Activated naive CD8-positive, alpha-beta T cell treated with anti-CD3 and anti-CD28 coated beads, Interleukin-2, amount 50 U/mL, for 24 hours (primary cell): ENCODE measurements at places on chromosomes 16 and 17.

DNA sequence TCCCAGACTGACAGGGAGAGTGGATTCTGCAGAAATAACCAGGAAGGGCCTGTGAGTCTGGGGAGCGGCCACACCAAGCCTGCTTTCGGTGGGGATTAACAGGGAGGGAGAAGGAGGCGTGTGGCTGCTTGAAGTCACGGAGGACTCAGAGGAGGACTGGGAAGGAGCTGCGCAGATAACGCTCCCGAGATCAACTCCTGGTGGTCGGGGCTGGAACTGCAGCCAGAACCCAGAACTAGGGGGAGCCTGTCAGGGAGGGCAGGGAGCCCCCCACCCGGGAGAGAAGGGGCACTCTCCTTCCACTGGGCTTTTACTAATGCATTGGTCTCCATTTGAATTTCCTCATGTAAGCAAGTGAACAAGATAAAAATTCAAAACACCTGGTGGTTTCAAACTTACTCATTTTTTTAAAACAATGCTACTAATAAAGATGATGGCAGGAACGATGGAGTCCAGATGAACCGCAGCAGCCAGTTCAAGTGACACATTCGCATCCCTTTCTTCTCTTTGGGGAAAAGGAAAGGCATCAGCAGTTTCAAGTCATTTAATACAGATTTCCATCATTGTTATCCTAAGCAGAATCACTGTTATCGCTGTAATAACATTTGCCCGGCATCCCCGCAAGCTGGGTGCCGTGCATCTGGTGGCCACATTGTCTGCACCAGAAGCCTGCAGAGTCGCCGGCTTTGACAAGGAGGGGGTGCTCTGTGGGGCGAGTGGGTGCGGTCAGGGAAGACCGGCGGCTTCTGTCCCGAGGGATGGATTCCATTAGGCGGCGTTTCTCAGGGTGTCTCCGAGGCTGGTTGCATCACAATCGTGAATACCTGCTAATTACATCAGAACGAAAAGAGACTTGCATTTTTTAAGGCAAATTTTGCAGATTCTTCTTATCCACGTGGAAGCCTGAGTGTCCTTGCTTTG, 183.0 kb downstream of the FOXL1 start:
- peak; percentile 66 for DNase-seq

DNA sequence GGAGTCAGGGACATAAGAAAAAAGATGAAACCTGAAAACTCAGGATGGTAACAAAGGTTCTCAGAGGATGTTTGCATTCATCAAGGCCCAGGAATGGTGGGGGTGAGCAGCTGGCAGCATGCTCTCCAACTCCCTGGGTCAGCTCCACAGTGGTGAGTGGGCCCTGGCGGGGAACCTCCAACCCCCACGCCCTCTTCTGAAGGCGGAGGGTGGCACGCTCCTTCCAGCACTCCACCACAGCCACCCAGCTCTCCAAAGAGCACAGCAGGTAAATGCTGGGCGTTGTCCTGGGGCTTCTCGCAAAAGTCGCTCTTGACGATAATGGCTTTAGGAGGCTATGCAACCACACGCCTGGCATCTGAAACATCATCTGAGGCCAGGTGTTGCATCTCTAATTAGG, 173.8 kb downstream of the C16orf78 start:
- no peak for DNase-seq

- no peak for DNase-seq
Observed at GRCh38 chr16:20348365-20349185, 3.9 kb downstream of the UMOD start.

DNA sequence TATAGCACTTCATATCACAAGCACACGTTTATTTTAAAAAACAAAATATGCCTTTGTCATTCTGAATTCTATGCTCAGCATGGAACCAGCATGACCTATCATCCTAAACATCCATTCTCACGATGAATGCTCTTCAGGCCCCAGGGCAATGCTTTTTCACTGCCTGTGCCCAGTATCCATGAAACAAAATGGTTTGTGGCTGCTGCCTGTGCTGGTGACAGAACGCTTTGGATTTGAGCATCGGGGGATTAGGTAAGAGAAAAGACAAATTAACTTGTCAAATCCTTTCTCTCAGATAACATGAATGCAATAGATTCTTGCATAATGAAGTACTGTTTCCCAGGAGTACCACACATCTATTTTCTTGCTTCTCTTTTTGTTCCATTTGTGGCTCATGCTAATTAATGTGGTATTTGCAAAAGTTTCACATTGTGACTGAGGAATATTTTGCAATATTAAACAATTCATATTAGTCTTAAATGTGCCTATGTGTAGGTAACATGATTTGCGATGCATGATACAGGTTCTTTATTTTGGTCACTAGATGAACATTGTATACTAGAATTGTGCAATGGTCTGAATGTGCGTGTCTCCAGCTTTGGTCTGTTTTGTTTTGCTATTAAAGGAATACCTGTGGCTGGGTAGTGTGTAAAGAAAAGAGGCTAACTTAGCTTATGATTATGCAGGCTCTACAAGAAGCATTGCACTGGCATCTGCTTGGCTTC, 25.8 kb upstream of the SRSF1 start:
- DNase-seq = no peak

GRCh38 chr17:81510785-81511553, 1.6 kb downstream of the ACTG1 start:
- no peak for DNase-seq

- DNase-seq = peak; percentile 57
Observed at GRCh38 chr17:8122924-8123694, 797 bp downstream of the HES7 start.

DNA sequence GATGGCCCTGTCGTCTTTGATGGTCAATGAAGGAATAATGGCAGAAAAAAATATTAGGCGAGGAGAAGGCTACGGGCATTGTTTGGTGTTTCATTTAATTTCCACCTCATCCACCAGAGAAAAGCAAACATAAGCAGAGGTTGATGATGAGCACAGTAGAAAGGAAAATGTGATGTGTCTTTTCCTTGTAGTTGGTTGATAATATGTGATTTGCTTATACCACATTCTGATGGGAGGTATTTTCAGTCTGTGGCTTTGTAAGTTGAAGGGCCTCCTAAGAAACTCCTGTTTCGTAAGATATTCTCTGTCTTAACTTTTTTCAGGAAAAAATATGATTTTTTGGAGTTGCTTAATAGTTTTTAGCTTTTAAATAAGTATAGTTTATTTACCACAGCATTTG, 215.7 kb downstream of the PRKCA start:
- no peak for DNase-seq

- DNase-seq = no peak
Observed at GRCh38 chr16:69917311-69917710, 33.8 kb upstream of the CLEC18A start.

GRCh38 chr17:48755356-48755755, 26.8 kb upstream of the HOXB13 start:
- no peak for DNase-seq

GRCh38 chr17:65332375-65332774, 195.2 kb downstream of the RGS9 start:
- DNase-seq = no peak

DNA sequence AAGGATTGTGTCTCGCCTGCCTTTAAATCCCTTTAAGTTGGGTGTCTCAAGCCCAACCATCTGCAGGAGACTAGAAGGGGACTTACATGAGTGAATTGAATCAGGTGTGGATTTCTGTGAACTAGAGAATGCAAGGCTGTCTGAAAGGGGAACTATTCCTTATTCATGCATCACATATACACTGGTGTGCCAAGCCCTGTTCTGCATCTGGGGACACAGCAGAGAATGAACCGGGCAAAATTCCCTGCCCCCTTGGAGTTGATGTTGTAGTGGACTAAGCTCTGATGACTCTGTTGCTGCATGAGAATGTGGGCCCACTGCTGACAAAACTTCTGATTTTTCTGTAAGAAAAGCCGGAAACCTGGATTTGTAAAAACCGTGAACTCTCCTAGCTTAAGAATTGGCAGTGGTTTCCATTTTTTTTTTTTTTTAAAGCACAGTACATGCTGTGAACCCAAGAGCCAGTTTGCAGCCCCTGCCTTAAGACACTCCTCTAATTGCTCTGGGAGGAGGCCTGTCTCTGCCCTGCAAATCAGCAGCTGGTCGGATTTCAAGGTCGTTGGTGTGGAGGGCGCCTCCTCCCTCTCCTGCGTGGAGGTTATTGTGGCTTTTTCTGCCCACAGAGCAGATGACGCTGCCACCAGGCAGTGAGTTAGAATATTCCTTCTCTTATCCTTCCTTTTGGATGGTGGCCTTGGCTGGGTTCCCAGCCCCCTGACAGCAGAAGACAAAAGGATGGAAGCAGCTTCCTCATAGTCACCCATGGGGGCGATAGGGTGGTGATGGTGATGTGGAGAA, 131.0 kb downstream of the PRKCB start:
- DNase-seq = peak; percentile 28

GRCh38 chr16:70437582-70438557, 1.0 kb downstream of the ST3GAL2 start:
- no peak for DNase-seq

GRCh38 chr17:75301049-75301448, 11.8 kb upstream of the SLC25A19 start:
- no peak for DNase-seq

DNA sequence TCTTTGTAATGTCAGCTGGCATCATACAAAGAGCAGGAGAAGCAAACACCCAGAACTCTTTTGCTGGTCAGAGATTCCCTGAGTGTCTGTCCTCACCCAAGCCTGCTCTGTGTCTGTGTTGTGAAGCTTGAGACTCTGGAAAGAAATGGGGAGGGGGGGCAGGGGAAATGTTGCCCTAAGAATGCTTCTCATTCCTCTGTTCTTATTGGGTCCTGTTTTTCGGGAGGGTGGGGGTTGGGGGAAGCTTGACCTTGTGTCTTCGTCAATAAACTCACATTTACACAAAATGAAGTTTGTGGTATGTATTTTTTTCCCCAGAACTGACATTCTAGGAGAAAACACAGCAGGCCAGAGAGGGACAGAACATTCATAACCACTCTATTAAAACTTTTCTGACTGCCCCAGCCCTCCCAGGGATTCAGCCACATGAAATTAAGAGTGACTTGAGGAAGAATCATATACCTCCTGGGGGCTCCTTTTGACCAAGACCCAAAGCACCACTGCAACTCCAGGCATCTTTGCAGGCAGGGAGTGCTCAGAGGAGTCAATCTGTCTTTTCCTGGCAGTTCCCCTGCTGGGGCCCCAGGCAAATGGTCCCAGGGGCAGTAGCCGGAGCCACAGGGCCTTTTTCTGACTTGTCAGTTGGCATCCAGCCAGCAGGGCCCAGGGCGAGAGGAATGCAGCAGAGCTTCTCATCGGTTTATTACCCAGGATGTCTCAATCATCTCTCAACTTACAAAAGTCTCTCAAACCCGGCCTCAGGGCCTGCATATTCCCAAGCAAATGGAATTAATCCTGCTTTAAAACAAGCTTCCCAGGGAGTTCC, 5.1 kb upstream of the RASL10B start:
- no peak for DNase-seq

DNA sequence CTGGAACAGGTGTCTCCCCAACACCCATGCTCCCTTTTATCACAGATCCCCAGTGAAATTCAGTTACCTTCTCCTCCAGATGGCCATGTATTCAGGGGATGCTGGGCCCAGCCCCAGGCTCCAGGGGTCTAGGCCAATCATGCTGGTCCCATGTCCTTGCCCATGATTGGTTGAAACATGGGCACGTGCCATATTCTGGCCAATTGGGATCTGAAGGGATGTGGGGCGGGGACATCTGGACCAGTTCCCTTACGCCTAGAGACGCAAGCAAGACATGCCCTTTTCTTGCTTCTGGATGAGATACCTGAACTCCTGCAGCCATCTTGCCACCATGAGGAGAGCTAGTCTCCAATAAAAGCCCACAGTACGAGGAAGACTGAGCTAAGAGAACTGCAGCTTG, 31.0 kb upstream of the ST6GALNAC1 start:
- no peak for DNase-seq

GRCh38 chr17:7029096-7029495, 6.2 kb downstream of the BCL6B start:
- no peak for DNase-seq

- no peak for DNase-seq
Observed at GRCh38 chr17:61478790-61479492, 26.7 kb downstream of the TBX4 start.

DNA sequence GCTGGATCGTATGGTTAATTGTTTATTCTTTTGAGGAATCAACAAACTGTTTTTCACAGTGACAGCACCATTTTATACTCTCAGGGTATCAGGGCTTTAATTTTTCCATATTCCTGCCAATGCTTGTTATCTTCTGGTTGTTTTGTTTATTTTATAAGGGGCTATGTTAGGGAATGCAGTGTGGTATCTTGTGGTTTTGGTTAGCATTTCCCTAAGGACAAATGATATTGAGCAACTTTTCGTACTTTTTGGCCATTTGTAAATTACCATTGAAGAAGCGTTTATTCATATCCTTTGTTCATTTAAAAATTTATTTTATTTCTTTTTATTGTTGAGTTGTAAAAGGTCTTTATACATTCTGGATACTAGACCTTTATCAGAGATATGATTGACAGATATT, 322.0 kb upstream of the SALL1 start:
- DNase-seq = no peak

- no peak for DNase-seq
Observed at GRCh38 chr17:74305865-74306654, 20.0 kb upstream of the KIF19 start.

DNA sequence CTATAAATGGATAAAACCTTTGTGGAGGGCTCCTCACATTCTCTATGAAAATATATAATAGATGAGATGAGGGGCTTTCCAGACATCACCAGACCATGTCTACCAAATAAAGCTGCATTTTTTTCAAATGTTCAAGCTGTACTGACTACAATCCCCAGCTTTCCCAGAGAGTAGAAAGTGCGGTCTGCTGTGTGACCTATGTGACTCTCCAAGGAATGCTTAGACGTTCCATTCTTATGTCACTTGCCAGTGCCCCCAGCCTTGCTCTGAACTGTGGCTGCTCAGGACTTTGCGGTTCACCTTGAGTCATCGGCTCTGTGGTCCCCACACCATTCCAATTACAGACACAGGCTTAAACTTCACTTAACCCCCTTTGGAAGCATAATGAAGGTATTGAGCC, 47.8 kb upstream of the SCNN1B start:
- no peak for DNase-seq

DNA sequence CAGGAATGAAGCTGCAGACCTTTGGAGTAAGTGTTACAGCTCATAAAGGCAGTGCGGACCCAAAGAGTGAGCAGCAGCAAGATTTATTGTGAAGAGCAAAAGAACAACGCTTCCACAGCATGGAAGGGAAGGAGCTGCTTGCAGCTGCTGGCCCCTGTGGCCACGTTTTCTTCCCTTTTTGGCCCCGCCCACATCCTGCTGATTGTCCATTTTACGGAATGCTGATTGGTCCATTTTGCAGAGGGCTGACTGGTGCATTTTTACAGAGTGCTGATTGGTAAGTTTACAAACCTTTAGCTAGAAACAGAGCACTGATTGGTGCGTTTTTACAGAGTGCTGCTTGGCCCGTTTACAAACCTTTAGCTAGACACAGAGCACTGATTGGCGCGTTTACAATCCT, 841.5 kb downstream of the CDH11 start:
- no peak for DNase-seq

GRCh38 chr17:1047879-1048470, 51.0 kb downstream of the TIMM22 start:
- no peak for DNase-seq

- no peak for DNase-seq
Observed at GRCh38 chr16:48790151-48790550, 180.2 kb upstream of the N4BP1 start.

- DNase-seq = peak; percentile 28
Observed at GRCh38 chr17:37490638-37491614, 1.2 kb downstream of the DUSP14 start.
